Spleen (tissue), 13 donors: ENCODE measurements at places on chromosomes 1 and 21. TPM values are rescaled to one million over a fixed set of nuclear protein-coding genes. Genes with fewer than 3 reads are reported as not detected.

Gene SH3BP5L
- total RNA-seq = 29.1 TPM

Gene RIMS3
- 2.4 TPM for total RNA-seq

Gene PRAMEF10
- not detected for total RNA-seq

Gene UMODL1
- total RNA-seq = 0.28 TPM

Gene NCF2
- 232 TPM for total RNA-seq

Gene GNG12
- 88.0 TPM for total RNA-seq

Gene ITLN2
- total RNA-seq = not detected

Gene UBXN10
- 0.19 TPM for total RNA-seq

Gene P3H1
- total RNA-seq = 42.6 TPM

Gene AMY2A
- not detected for total RNA-seq

Gene OR2T11
- 0.25 TPM for total RNA-seq

Gene USP25
- 60.0 TPM for total RNA-seq

Gene RNU1-3
- total RNA-seq = 8,035 TPM

Gene WLS
- 31.6 TPM for total RNA-seq

Gene UBE2U
- total RNA-seq = not detected

Gene OR2AK2
- 3.1 TPM for total RNA-seq

Gene HPCAL4
- 0.60 TPM for total RNA-seq

Gene RGS4
- 1.5 TPM for total RNA-seq

Gene MAP10
- total RNA-seq = 4.9 TPM

Gene SLC27A3
- total RNA-seq = 11.1 TPM

Gene GJA8
- not detected for total RNA-seq

Gene ATP6V1G3
- total RNA-seq = not detected

Gene TMEM69
- 20.9 TPM for total RNA-seq

Gene FCER1G
- 321 TPM for total RNA-seq

Gene COA7
- 8.2 TPM for total RNA-seq

Gene TNNI3K
- not detected for total RNA-seq

Gene PTPN22
- 29.3 TPM for total RNA-seq

Gene FCRL2
- total RNA-seq = 56.5 TPM

Gene HES3
- not detected for total RNA-seq

Gene CYYR1
- 52.5 TPM for total RNA-seq

Gene TNFRSF4
- total RNA-seq = 12.5 TPM

Gene GUCA2A
- not detected for total RNA-seq

Gene BSND
- total RNA-seq = not detected

Gene EIF2D
- 41.6 TPM for total RNA-seq

Gene ALPL
- total RNA-seq = 136 TPM

Gene SH2D5
- total RNA-seq = not detected

Gene PSMG1
- 20.5 TPM for total RNA-seq

Gene RBM34
- 28.3 TPM for total RNA-seq

Gene IGFN1
- not detected for total RNA-seq

Gene IFNAR2
- total RNA-seq = 108 TPM

Gene GJA5
- 2.9 TPM for total RNA-seq

Gene DENND2D
- total RNA-seq = 169 TPM

Gene SHISAL2A
- 16.6 TPM for total RNA-seq

Gene GBP5
- total RNA-seq = 49.7 TPM

Gene HSD3B1
- not detected for total RNA-seq
